ENCODE measurements at places on chromosomes 4 and X.

GRCh38 chrX:72045141-72045540, 86.6 kb downstream of the RTL5 start:
- no peak for DNase-seq

DNA sequence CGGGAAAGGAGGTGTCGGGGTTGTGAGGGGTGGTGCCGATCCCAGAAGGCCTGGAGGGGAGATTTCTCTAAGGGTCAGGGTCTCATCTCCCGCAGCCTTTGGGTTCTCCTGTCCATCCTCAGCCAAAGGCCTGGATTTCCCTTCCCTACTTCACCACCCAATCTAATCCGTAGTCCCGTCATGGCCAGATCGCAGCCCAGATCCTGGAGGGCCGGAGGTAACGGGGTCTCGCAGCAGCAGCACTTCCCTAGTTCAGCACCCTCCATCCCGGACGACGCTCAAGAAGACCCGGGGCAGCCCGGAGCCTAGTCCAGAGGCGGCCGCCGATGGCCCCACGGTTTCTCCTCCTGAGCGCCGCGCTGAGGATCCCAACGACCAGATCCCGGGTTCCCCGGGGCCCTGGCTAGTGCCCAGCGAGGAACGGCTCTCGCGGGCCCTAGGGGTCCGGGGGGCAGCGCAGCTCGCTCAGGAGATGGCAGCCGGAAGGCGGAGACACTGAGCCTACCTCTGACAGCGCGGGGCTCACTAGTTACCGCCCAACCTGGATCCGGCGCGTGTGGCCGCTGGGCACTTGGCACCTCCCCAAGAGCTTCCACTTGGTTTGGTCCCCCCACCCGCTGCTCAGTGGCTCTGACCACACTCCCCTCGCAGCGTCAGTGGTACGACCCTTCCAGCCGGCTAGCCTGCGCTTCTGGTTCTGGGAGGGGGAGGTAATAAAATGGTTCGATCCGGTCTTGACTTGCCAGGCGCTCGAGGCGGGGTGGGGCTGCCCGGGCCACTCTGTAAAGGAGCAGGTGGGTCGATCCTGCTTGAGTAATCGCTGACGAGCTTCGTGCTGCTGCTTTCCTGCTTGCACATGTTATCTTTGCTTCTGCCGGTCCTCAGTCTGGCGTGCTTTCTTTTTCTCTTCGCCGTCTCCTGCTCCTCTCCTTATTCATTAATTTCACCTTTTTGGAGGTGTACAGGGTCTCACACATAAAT, 3.6 kb downstream of the MAGIX start:
- peak; percentile 16 for DNase-seq

DNA sequence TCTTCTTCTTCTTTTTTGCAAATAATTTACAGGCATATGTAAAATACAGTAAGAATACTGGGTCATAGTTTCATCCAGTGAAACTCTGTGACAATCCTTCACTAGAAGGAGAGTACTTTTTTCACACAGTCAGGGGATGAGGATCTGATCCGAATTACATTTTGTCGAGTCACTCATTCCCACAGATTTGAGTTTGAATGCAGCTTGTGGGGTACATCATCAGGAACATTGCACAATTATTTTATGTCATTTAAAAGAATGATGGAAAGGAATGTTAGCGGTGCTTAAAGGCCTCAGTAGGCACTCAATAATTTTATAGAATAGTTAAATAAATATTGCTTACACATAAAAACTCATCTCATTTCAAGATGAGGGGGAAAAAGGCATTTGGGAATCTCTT, 88.6 kb downstream of the CHRNA9 start:
- DNase-seq = peak; percentile 49

DNA sequence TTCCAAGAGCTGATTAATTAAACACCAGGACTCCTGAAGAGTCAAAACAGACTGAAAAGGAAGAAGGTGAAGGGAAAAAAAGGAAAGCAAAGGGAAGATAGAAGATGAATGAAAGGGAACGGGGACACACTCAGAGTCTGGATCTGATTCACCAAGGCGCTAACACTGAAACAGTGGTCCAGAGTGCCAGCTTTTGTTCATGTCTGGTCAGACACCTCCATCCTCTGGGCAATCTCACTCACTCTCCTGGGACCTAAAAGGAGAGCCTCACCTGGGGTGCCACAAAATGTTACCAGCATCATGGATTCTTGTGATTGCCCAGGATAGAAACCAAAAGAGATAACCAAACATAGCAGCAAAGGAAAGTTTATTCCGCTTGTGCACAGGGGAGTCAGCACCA, 120.3 kb upstream of the AFF2 start:
- DNase-seq = no peak

DNA sequence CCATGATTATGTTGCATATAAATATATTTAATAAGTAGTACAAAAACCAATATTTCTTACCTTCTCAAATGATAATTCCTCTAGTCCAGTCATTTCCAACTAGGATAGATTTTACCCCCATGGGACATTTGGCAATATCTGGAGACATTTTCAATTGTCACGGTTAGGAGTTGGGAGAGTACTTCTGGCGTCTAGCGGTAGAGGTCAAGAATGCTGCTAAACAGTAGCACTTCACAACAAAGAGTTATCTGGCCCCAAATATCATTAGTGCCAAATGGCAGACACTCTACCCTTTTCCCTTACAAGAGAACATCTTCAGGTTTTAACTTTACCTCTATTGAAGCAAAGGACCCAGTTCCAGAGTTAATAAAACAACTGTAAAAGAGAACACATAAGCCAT, 168.1 kb downstream of the FAT4 start:
- no peak for DNase-seq

GRCh38 chr4:158769175-158769921, 522 bp downstream of the FNIP2 start:
- DNase-seq = peak; percentile 30

DNA sequence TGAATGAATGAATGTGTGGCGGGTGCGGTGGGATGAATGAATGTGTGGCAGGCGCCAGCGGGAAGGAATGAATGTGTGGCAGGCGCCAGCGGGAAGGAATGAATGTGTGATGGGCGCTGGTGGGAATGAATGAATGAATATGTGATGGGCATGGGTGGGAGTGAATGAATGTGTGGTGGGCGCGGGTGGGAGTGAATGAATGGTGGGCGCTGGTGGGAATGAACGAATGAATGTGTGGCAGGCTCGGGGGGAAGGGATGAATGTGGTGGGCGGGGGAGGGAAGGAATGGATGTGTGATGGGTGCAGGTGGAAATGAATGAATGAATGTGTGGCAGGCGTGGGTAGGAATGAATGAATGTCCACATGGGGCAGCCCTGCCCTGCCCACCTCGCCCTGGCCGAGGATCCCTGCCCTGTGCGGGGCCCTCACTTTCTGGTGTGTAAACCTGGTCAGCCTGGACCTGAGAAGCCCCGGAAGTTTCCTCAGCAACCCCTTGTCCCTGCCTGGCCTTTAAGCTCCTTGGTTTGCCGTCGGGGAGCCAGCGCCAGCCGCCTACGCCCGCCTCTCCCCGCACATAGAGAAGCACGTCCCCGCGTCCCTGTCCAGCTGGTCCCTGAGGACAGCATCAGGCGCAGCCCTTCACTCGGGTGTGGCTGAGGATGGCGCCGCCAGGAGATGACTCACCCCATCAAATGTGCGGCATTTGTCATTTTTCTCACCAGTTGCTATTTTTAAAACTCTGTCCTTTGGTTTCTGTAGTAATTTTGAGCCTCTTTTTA, 112.8 kb upstream of the LRPAP1 start:
- peak; percentile 82 for DNase-seq

- DNase-seq = peak; percentile 31
These were observed 10.2 kb downstream of the ARX start for GRCh38 chrX:25005382-25006185.

GRCh38 chr4:153465615-153466080, 512 bp upstream of the TMEM131L start:
- peak; percentile 80 for DNase-seq

DNA sequence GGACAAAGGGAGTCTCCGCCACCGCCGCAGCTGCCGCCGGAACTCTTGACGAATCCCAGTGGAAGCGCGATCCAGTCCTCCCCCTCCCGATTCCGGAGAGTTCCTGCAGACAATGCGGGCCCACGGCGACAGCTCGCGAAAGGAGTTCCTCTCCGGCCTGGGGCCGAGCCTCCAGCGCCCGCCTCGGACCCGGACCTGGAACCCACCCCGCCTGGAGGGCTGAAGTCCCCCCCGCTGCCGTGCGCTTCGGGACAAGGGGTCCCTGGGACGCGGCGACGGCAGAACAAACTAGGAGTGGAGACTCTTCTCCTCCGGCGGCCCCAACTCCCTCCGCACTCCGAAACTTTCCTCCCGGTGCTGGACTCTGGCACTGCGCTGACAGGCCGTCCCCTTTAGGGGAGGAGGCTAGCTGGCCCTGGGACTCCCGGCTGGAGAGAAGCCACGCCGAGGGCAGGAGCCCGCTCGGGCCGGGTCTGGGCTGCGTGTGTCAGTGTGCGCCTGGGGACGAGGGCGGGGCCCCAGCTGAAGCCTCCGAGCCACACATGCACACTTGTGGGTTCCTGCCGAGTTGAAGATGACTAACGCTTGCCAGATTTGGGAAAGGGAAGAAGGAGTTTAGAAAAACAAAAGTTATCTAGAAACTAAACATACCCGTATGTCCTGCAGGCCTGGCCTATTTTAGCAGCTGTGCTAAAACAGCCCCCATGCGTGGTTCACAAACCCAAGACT, at the start of gene ANTXR2:
Gene ANTXR2 (minus strand): TSS at position 486 of the 729 bp plus-strand sequence. CDS start 669 bp downstream, outside the sequence.
- peak; percentile 98 for DNase-seq

- peak; percentile 9 for DNase-seq
These were observed 152.0 kb upstream of the USP9X start for GRCh38 chrX:40933132-40933705.

- DNase-seq = no peak
These were observed 485.5 kb downstream of the TRAM1L1 start for GRCh38 chr4:116599859-116600258.

GRCh38 chr4:37008199-37008598, 236.3 kb upstream of the NWD2 start:
- DNase-seq = no peak

DNA sequence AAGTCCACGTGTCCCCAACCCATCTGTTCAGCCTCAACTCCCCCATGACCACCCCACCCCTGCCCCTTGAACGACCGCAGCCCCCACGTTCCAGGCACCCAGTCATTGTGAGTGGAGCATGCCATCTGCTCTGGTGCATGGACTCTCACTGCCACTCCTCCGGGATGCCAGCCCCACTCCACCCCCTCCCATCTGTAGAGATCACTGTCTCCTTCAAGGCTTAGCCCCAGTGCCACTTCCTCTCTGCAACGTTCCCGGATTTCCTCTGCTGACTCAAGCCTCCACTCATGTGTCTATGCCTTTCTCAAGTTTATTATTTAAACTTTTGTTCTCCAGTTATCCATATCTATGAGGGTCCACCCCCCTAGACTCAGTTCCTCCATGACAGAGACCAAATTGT, 54.0 kb downstream of the MAML3 start:
- no peak for DNase-seq

DNA sequence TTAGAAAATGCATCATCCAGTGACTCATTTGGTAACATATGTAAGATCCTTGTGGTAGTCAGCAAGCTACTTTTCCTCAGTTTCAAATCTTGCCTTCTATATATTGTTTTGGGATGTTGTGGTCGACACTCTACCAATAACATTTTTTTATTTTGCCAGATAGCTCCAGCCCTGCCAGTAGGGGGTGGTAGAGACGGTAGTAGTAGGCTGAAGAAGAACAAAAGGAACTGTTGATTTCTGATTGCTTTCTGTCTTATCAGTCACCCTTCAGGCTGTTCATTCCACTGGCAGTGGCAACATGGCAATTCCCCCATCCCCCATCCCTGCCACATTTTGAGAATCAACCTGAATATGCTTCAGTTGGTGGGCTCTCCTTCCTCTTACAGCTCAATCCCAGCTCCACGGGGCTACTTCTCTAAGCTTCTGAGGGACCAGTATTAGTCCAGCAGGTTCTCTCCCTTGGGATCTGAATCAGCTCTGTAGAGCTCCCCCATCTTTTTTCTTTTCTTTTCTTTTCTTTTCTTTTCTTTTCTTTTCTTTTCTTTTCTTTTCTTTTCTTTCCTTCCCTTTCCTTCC, 171.5 kb upstream of the VEGFC start:
- DNase-seq = no peak

- DNase-seq = no peak
These were observed 9.4 kb upstream of the CPLX1 start for GRCh38 chr4:835148-836002.

DNA sequence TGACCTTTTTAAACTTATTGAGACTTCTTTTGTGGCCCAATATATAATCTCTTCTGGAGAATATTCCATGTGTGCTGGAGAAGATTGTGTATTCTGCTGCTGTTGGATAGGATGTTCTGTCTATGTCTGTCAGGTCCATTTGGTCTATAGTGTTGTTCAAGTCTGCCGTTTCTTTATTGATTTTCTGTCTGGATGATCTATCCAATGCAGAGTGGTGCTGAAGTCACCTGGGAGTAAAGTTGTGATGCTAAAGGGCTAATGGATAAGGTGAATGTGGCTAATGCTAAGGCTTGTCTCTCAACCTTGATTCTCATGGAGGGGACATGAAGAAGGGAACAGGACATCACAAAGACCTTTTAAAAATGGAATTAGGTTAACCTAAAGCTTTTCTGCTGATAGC, 72.0 kb upstream of the AP1S2 start:
- DNase-seq = no peak

DNA sequence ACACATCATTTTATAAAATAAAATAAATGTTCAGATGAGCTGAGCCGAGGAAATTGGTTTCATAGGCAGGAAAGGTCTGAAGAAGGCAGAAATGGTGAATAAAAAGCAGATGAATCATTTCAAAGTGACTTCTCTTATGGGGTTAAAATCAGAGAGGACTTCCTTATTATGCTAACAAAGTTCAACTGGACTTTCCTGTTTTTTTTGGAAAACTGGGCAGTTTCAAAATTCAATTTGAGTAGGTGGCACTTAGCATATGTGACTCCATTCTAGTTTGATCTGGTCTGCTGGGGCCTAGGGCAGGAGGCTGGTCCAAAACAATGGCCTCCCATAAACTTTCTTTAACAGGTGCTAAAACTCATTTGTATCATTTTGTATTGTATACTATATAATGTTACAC, 1794.9 kb upstream of the TENM3 start:
- DNase-seq = no peak

DNA sequence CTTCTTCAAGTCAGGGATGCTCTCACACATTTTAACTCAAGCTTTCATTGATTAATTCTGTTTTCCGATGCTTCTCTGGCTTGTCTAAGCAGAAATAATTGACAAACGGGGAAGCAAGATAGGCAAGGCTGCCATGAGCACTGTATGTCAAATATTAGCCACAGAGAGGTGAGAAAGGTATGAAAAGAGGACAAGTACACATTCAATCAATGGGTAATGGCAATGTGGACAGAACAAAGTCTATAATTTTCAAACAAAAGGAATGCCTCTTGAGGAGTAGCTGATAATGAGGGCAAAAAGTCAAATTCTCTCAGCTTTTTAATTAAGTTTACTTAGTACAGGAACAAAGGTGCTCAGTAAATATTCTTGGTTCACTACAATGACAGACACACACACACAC, 19.6 kb downstream of the COX7B2 start:
- no peak for DNase-seq

GRCh38 chrX:97740886-97741285, 857.2 kb downstream of the RPA4 start:
- DNase-seq = no peak

- no peak for DNase-seq
These were observed 9.6 kb upstream of the AMTN start for GRCh38 chr4:70508801-70509200.

Data from AG20443 (cell line).